NCI-H1436 treated with DMSO at 0.1 percent for 48 hours (cell line): ENCODE measurements at places on chromosomes 16 and 17.

DNA sequence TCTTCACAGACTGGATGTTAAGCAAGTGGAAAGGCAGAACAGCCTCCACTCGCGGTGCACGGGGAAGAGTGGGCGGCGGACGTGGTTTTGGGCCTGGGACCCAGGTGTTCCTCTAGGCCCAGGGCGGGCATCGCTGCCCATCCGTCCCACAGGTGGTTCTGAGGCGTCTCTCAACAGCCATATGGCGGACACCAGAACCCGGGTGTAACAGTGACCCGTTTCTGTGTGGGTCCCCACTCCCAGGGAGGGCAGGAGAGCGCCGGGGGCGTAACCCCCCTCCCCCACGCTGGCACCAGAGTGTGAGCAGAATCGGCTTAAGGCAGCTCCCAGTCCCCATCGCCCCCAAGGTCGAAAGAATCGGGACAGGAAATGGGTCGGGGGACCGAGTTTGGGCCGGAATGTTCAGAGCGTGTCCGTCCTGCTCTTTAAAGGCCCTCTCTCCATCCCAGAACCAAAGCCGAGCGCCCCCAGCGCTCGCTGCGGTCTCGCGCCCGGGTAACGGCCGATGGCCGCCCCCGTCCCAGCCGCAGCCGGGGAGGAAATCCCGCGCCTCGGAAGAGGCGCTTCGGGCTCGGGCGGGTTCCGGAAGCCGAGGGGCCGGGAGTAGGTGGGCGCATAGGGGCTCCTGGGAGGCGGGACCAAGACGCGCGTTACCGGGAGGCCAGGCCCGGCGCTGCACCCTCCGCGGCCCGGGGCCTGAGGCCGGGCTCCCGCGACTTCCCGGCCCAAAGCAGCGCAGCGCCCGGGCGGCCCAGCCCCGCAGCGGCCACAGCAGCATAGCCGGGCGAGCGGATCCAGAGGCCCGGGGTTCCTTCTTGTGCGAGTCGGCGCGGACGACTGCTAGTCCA is at the start of gene TK2:
TSS of gene TK2 (minus strand) at position 839 of the 848 bp plus-strand sequence. CDS start at position 778, 61 bp downstream.
- DNase-seq: no peak

- DNase-seq: no peak
Measured at GRCh38 chr16:30075503-30076275, at the start of gene PPP4C. PPP4C (plus strand) TSS chr16:30075994; CDS start chr16:30076378, 384 bp downstream.

- DNase-seq: no peak
Measured at GRCh38 chr17:8469964-8470363, 34.3 kb downstream of the NDEL1 start.

GRCh38 chr17:76075364-76076145 is 974 bp downstream of the GALR2 start:
- no peak for DNase-seq

GRCh38 chr17:1800240-1800639 is 29.5 kb downstream of the SMYD4 start:
- no peak for DNase-seq

- DNase-seq: no peak
Measured at GRCh38 chr16:3986235-3986544, 105.7 kb upstream of the CREBBP start.

GRCh38 chr16:83541231-83541630 is 266.5 kb upstream of the HSBP1 start:
- DNase-seq: no peak

DNA sequence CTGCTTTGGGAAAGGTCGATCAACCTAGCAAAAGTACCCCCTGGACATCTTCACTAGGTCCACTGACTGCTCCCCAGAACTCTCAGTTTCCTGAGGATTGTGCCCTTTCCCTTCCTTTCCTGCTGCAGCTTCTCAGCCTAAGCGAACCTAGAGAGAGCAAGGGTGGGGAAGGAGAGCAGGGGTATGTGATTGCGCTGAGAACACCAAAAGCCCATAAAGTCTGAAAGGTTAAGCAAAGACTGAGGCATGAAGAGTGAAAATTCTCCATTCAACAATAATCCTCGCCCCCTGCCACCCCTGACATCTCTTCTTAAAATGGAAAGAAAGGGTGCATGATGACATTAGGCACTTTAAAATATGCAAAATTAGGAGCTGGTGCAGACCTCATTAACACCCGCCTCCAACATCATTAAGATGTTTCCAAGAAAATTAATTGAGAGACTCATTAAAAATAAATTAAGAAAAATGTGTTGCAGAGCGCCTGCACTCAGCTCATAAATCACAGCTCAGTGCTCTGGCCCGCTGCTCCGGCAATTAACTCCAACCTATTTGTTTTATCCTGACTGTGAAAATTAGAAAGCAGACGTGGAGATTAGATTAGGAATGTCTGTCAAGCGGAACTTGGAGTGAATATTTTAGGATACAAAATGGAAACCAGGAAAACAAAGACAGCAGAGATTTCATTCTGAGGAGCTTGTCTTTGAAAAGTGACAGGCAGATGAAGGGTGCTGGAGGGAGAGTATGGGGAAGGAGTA is 49.1 kb upstream of the PMFBP1 start:
- DNase-seq: no peak

DNA sequence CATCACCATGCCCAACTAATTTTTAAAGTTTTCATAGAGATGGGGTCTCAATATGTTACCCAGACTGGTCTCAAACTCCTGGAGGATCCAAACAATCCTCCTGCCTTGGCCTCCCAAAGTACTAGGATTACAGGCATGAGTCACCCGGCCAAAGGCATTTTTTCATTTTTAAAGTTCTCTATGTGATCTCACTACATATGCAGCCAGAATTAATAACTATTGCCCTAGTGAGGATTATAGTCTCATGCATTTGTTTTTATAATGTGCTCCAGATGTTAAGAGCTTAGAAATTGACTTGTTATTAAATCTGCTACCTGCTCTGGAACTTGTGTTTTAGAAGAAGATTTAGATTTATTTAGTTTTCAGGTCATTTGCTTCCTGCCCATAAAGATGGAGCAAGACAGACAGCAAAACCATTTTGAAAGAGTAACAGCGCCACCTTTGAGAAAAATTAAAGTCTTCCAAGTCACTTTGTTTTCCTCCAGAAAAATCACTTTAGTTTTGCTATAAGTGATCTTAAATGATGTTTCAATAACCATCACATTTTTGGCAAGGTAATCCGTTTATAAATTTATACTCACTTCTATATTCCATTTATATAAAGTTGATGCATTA is 79.5 kb downstream of the CA4 start:
- DNase-seq: no peak

GRCh38 chr17:27657620-27658019 is 26.6 kb downstream of the LGALS9 start:
- DNase-seq: no peak

GRCh38 chr16:78669994-78670393 is 570.5 kb downstream of the WWOX start:
- DNase-seq: no peak

DNA sequence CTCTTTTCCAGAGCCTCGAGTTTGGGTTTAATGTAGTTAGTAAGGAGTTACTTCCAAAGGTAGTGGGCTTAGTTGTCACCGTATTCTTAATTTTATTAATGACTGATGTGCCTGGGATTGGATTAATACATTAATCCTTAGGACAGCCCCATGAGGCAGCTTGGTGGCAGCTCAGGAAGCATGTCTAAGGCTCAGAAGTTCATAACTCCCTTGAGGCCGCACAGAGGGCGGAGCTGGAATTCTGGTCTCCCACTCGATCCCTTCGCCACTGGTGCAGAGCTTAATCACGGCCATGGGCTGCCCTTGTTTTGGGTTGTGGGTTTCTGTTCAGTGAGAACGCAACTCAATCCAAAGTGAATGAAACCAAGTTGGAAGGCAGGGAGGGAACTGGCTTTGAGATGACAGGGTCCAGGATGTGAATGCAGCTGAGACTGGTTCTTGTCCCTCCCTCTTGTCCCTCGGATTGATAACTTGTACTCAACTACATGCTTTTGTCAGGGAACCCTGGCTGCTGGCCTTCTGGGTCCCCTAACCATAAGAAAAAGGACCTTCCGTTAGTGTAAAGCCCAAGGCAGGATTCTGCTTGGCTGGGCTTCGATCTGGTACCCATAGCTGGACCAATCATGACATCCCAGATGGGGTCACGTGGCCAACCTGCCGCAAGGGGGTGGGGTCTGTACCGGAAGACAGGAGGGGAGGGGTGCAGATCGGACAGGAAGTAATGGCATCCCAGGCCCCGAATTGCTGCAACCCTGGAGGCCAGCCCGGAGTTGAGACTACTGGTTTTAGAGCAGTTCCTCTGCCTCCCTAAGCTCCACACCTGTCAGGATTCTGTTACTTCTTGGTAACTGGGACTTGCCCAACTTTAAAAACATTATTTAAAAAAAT is 45.4 kb downstream of the SNX20 start:
- no peak for DNase-seq

DNA sequence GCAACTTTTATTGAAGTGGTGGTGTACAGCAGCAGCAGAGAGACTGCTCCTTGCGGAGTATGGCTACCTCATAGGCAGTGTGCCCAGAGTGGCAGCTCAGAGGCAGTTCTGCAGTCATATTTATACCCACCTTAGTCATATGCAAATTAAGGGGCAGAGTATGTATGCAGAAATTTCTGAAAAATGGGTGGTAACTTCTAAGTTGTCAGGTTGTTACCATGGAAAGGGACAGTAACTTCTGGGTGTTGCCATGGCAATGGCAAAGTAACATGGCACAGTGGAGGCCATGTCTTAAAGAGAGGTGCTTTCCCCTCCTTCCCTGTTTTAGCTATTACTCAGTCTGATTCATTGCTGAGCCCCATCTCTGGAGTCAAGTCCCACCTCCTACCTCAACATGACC is 53.4 kb downstream of the MEOX1 start:
- no peak for DNase-seq

- DNase-seq: no peak
Measured at GRCh38 chr16:7744546-7745264, 412.1 kb downstream of the RBFOX1 start.
